ENCODE measurements at places on chromosomes 4 and X.
A peak's percentile ranks its signal among the peaks of the same experiment; 100 is the strongest.

DNA sequence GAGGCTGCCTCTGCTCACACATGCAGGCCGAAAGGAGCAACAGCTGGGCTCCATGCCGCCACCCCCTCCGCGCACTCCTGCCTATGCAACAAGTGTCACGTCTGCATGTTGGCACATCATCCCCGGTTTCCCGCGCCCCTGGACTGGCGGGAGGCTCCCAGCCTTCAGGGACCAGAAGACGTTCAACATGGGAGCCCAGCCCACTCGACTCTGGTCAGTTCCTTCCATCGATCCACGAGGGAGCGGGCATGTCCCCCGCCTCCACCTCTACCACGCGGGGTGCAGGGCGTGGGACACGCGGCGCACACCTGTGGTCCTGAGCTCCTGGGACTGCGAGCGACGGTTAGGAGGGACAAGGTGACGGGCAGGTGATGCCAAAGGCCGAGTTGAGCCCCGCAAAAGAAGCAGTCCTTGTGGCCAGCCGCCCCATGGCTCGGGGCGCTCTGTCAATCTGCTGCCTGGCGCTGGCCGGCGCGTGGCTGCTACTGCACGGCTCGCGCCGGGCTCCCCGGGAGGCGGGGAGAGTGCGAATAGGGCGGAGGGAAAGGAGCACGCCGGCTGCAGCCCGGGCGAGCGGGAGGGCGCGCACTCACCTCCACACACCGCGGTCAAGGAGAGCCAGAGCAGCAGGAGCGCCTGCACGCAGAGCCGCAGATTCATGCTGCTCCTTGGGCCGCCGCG lies 645 bp downstream of the APLN start:
- DNase-seq = no peak

DNA sequence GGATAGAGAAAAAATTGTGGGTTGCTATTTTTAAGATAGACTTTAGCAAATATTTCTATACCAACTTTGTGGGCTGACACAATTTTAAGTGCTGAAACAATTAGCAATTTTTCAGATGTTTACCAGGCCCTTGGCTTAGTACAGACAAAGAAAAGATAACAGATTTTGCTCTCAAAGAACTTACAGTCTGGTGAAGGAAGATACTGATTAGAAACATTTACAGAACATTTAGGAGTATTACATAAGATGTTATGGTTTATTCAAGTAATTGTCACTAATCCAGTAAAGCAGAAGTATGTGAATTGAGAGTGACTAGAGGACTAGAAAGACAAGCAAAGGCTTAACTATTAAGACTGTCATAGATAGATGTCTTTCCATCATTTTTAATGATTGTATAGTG lies 35.3 kb upstream of the NDUFC1 start:
- DNase-seq = no peak

DNA sequence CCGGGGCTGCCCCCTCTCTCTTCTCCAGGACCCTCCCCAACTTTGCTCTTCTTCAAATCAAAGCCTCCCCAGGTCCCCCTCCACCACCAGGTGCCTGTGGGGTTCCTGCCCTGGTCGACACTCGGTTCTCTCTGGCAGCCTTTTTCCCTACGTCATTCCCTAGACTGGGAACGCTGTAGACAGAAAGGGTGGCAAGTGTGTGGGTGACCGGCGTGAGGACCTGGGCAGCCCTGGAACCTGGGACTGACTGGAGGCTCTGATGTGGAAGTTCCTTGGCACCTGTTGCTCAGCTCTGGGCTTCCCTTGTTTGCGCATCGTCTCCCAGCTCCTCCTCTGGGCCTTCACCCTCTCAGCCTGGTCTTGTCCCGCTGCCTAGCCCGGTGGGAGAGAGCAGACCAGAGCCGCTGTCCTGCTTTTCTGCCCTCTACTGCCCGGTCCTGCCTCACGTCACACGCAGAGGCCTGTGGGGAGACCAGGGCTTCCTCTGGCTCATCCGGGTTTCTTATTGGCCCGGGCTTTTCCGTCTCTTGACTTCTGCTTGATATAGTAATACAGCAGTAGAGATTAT lies 1.3 kb downstream of the TACC3 start:
- no peak for DNase-seq

GRCh38 chrX:40273356-40274050 lies 175.7 kb upstream of the BCOR start:
- peak; percentile 46 for DNase-seq

GRCh38 chrX:56029188-56029587 lies 203.0 kb upstream of the KLF8 start:
- DNase-seq = no peak

DNA sequence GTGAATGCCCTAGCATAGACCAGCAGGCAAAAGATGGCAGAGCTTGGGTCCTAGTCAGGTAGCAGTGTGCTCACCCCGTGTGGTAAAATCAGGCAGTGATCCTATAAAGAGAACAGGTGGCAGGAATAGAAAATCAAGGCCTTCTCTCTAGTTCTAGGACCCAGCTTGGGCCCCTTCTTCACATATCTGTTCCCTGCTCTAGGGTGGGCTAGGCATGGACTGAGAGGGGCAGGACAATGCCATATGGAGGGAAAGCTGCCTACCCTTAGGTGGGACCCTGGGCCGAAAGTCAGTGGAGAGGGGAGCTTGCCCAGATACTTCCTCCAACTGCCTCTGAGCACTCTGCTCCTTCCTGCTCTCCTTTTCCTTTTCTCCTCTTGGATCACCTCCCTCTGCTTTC lies 117.4 kb upstream of the NALF2 start:
- DNase-seq = no peak

GRCh38 chr4:102428122-102428521 lies 73.0 kb upstream of the NFKB1 start:
- no peak for DNase-seq

- no peak for DNase-seq
Measured at GRCh38 chr4:38982361-38983095, 49.7 kb downstream of the TMEM156 start.

All from NCI-H2227 treated with DMSO at 0.1 percent for 48 hours (cell line).